ENCODE measurements at places on chromosomes 12 and 14. TPM values are rescaled to one million over a fixed set of nuclear protein-coding genes. Genes with fewer than 3 reads are reported as not detected.

DNA sequence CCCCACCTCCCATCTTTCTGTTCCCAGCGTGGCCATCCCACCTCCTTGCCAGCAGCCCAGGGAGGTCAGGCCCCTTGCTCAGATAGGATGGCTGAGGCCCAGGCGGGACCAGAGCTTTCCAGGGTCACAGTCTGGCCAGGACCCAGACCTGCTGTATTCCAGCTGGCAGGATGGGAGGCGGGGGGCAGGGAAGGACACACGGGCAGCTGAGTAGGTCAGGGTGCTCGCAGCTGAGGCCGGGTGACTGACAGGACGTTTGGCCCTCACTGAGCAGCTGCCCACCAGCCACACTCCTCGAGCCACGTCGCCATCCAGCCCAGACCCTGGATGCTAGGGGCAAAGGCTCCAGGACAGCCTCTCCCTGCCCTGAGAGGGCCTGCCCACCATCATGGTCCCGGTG, 4.0 kb downstream of the NUDT14 start:
- peak; percentile 92 for DNase-seq

GRCh38 chr12:79451978-79452377, 238.8 kb downstream of the PAWR start:
- peak; percentile 95 for DNase-seq

DNA sequence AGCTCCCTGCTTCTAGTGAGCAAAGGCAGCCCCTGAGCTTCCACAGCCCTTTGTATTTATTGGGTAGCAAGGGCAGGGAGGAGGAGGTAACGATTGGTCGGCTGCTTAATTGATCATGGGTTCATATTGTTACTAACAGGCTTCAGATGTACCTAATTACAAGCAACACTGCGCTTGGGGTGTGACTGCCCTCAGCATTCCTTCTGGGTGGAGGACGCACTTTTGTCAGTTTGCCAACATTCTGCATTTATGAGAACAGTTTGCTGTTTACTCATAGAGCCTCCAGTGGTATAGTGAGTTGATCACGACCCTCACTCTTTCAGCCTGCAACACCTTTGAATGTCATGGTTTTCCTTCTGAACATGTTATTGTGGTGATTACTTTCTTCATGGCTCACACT, 9.6 kb downstream of the TSHR start:
- DNase-seq = peak; percentile 41

GRCh38 chr14:79745046-79745445, 466.3 kb downstream of the DIO2 start:
- no peak for DNase-seq

CLEC4C gene
- total RNA-seq = not detected

MAP1LC3B2 gene
- 0.48 TPM for total RNA-seq
